ENCODE measurements at places on chromosomes 3 and 15. TPM values are rescaled to one million over a fixed set of nuclear protein-coding genes. Genes with fewer than 3 reads are reported as not detected.

The HGD gene
- total RNA-seq: 0.65 TPM

The LIPH gene
- 38.4 TPM for total RNA-seq

The KLHL6 gene
- 0.04 TPM for total RNA-seq

The A4GNT gene
- not detected for total RNA-seq

The AKAP13 gene
- total RNA-seq: 82.5 TPM

The ST3GAL6 gene
- 5.4 TPM for total RNA-seq

The FBXL22 gene
- total RNA-seq: 0.17 TPM

- no peak for DNase-seq
Measured at GRCh38 chr3:88626456-88627120, 476.8 kb downstream of the C3orf38 start.

DNA sequence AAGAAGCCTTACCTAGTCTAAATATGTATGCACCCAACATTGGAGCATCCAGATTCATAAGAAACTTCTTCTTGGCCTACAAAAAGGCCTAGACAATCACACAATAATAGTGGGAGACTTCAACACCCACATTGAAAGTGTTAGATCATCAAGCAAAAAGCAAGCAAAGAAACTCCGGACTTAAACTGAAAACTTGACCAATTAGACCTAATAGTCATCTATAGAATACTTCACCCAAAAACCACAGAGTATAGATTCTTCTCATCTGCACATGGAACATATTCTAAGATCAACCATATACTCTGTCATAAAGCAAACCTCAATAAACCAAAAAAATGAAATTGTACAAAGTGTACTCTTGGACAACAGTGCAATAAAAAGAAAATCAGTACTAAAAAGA, 22.3 kb upstream of the OR5K4 start:
- DNase-seq: no peak

DNA sequence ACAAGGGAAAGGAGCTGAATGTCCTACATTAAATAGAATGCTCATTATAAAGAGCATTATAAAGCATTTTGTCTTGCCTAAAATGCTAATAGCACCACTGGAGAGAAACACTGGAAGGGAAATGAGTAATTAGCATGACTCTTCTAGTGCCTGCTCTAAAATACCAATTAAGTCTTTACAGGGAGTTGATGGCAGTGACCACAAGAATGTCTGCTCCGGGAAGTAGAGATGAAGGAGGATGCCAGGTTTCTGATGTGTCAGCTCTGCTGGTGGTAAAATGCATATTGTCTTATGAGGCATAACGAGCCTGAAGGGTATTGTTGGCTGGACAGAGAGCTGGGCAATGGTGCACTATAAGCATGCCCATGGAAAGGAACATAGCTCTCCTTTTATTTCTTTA, 49.5 kb downstream of the MYLK start:
- DNase-seq: peak; percentile 26

GRCh38 chr15:76105391-76105790, 45.6 kb downstream of the TMEM266 start:
- no peak for DNase-seq

- DNase-seq: no peak
Measured at GRCh38 chr3:13264468-13264795, 155.7 kb downstream of the NUP210 start.

- DNase-seq: no peak
Measured at GRCh38 chr3:64575211-64575844, 112.5 kb downstream of the ADAMTS9 start.

DNA sequence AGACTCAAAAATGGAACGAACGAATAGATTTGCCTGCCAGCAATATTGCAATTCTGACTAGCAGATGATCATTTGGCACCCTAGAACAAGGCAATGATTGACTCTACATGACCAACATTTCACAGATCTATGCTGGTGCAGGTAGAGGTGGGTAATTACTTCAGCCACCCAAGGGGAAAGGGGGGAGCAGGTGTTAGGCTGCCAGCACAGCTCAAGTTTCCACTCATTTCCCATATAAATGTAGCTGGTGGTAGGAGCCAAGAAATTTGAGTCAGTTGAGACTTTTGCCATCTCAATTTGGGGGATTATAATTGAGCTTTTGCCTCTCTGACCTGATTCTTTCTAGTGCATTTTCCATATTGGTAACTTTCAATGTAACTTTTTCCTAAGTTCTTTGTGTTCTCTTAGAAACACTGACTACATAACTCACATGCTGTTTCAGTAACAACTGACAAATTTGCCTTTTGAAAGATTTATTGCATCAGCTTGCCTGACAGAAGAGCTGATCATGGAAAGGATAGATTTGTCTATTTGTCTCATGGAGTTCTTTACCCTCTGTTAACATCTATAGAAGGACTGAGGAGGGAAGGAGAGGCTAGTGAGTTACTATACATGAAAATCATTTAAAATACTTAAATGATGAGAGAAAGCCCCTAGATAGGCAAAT, 902.5 kb downstream of the ZPLD1 start:
- no peak for DNase-seq

GRCh38 chr3:12445523-12446240, 38.6 kb upstream of the TSEN2 start:
- no peak for DNase-seq

DNA sequence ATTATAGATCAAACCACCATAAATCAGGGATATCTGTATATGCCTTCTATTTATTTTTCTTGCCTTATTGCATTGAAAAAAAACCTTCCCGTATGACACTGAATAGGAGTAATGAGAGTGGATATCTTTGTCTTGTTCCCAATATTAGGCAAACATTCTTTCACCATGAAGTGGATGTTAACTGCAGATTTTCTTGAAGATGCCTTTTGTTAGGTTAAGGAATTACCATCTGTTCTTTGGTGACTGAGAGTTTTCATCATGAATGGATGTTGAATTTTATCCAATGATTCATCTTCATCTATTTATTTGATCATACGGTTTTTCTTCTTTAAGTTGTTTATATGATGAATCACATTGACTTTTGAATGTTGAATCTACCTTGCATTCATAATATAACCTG, 47.1 kb upstream of the MECOM start:
- no peak for DNase-seq

- DNase-seq: no peak
Measured at GRCh38 chr3:193078996-193079753, 161.5 kb upstream of the MB21D2 start.

- DNase-seq: peak; percentile 38
Measured at GRCh38 chr3:56884387-56884786, 82.6 kb upstream of the ARHGEF3 start.

DNA sequence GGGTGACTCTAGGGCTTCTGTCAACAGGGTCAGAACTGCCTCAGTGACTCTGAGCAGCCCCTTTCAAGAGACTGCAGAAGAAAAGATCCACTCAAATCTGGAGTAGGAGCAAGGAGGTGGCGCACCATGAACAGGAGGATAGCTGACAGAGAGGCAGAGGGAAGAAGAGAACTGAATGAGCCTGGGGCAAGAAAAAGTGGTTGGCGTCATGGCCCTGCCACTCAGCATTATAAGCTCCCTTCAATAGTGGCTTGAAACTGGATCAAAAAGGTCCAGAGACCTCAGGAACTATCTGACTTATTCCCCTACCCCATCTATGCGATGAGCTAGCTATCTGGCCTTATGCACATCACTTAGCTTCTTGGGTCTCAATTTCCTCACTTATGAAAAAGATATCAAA, 66.6 kb downstream of the NCEH1 start:
- no peak for DNase-seq

GRCh38 chr3:13012221-13012691, 61.0 kb downstream of the IQSEC1 start:
- DNase-seq: no peak
